ENCODE measurements at places on chromosomes 2 and 18. TPM values are rescaled to one million over a fixed set of nuclear protein-coding genes. Genes with fewer than 3 reads are reported as not detected.

DNA sequence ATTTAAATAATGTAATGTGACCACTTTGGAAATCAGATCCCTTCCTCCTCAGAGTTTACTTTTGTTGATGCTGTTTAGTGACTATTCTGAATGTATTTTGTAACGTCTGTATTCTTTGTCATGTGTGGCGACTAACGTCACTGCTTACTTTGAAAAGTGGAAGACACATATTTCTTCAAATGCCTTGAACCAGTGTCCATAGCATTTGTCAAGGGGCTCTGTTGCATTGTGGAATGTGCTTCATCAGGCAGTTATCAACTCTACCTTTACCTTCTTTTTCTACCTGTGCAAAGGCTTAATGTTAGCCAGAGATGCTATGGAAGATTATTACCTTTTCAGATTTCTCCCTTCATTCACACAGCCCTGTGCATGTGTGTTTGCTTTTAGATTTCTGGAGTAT is 162.4 kb downstream of the ZNF407 start:
- DNase-seq, result no peak

DNA sequence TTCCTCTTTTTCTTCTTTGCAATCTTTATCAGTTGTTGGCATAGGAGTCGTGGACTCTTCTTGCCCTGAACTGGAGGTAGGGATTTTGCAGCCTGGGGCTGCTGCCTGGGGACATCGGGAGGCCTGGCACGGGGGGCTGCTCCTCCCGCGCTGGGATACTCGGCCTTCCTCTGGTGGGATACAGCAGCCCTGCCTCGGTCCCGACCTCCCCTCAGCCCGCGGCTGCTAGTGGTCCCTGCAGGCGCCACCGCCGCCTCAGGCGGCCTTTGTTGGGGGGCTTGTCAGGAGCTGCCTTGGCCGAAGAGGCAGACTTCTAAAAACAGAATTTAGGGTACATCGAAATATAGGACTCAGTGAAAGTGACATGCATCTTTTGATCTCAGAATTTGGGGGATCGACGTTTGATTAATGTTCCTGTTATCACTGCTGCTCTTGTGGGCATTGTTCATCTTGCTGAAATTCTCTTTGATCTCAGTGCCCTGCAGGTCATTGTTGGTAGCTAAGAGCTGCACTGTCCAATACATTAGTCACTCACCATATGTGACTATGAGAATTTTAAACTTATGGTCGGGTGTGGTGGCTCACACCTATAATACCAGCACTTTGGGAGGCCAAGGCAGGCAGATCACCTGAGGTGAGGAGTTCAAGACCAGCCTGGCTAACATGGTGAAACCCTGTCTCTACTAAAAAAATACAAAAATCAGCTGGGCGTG is 16.3 kb downstream of the POLR2D start:
- DNase-seq, result no peak

GRCh38 chr2:120750488-120751210 is 15.0 kb downstream of the GLI2 start:
- no peak for DNase-seq

DNA sequence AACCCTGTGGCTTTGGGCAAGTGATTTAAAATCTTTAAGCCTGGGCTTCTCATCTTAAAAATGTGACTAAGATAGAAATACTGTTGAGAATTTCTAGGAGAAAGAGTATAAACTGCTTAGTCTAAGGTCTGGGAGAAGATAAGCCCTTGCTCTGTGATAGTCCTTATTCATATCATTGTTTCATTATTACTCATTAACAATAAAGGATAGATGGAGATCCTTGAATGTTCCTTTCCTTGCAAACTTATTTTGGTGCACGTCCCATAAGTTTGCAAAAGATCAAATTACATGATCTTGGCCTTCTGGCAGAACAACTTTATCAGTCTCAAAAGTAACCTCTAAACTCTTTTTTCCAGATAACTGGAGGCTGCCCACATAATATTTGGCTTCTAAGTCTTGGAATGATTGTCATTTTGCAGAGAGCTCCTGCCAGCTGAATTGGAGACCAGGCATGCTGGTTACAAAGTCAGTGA is 138.3 kb downstream of the FAM124B start:
- no peak for DNase-seq

DNA sequence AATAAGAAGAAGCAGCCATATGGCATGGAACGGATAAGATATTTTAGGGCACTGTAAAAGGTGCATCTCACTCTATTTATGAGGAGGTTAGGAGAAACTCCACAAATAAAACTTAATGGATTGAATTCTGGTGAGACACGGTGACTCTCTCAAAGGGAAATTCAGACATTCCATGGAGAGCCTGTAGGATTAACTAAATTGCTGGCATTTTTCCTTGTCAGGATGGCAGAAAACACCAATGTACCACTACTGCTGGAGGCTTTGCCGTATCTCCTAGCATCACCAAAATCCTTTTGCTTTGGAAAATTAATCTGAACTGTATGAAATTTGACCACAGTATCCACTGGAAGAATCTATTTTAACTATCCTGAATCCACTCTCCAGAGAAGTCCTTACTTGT is 79.3 kb downstream of the RBM43 start:
- DNase-seq, result no peak

DNA sequence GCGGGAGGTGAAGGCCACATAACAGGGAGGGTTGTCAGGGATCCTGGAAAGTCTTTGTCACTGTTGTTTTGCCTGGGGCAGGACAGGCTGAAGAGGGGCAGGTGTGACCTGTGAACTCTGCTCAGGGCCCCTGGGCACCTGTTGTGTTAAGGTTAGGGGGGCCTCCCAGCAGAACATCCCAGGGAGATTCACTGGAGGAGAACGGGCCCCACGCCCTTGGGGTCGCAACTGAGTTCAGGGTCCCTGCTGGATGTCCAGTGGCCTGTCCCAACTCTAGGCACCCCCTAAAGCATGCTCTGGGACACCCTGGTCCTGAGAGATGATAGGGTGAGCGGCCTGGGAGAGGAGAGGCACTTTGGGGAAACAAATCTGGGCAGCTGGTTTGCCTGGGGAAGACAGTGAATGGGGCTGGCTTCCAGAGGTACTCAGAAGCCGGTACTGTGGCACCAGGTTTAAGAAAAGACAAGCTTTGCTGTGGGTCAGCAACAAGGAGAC is 22.9 kb downstream of the GPR35 start:
- no peak for DNase-seq

DNA sequence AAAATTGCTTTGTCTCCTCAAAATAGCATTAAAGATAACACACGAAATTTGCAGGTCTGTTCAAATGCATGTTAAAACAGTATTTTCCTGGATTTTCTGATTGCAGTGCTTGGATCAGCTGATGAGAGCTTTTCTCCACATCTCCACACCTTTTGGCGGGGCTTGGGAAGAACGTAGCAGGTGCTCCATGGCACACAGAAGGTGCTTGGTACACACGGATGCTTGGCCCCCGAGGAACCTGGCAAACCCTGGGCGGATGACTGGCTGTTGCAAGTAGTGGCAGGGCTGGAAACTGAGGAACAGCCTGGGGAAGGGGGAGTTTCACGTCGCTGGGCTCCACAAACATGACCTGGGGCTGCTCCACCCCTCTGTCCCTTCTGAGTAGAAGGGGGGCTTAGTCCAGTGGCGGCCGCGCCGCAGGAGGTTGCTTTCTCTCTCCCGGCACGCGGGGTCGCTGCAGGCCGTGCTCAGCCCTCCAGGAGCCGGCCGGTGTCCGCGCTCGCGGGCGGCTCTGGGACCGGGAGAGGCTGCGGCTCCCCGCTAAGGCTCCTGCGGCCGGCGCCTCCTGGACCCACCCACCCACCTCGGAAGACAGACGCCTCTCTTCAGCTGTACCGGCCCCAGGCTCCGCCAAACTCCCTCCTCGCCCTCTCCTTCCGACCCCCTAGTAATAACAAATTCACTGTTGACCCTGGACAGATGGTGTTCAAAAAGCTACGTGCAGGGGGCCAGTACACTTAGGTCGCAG is 69.3 kb downstream of the MARCO start:
- peak; percentile 62 for DNase-seq

GRCh38 chr2:170221317-170222288 is 43.7 kb downstream of the MYO3B start:
- DNase-seq, result no peak

- no peak for DNase-seq
Observed at GRCh38 chr2:40317046-40317445, 134.8 kb downstream of the SLC8A1 start.

- no peak for DNase-seq
Observed at GRCh38 chr18:63397349-63397748, 24.9 kb downstream of the VPS4B start.

DNA sequence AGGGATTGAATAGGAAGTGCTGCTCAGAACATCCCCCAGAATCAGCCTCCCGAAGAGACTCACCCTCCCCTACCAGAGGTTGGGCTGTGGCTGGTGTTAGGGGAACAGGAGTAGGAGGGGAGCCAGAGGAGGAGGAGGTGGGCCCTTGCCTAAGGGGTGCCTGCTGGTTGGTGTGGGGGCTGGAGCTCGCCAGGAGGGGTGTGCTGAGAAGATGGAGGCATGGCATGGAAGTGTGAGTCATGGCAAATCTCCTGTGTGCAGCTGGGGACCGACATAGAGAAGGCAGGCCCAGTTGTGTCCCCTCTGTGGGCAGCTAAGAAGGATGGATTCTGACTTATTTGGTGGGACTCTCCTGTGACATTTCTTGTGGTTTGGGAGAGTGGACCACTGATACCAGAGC is 73.7 kb downstream of the DGKD start:
- DNase-seq, result no peak

DNA sequence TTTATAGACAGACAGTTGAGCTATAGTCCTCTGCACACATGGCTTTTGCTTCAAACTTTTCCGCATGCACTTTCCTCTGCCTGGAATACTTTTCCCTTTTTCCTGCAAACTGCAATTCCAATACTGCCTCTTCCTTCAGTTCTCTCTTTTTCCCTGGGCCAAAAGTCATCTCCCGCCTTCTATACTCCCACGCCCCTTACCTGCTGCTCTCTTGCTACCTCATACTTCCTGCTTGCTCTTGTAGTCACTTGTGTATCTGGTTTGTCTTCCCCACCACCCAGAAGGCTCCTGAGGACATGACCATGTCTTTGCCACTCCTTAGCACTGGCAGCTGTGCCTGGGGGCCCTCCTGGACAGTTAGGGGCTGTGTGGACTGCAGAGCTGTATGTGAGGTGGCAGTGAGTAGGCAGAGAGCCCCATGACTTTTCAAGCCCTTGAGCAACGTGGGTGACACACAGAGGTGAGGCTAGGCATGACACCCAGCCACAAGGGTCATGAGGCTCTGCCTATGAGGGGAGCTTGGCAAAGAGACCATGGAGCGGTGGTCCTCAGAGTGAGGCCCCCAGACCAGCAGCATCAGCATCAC is 23.2 kb downstream of the SPEG start:
- no peak for DNase-seq

DNA sequence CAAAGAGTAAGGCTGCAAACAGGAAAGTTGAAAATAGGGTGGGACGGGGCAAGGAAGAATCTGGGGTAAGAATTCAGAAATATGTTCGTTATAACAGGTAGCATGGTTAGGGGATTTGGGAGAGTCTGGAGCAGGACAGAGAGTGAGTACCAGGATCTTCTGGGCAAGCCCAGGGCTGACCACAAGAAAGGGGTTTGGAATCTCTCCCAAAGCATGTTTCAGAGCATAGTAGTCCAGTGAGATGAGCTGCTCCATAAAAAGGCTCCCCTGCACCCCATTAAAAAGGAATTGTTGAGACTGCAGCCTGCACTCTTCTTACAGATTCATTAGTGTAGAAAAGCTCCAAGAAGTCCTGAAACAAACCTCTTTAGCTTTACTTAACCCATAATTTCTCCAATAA is 291.1 kb downstream of the MTX2 start:
- DNase-seq, result no peak

DNA sequence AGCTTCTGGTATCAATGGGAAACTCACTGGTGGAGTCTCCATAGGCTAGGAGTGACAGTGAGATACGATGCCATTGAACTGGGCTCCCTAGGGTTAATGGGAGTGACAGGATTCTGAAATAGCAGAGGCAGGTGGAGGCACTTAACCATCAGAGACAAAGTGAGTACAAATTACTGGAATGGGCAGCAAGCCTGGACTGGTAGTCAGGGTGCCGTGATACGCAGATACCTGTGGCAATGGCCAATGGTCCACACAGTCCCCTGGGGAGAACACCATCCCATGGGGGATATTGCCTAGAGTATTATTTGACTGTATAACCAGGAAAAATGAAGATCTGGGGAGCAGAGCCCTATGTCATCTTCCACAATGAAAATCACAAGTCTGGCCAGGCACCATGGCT is 17.3 kb downstream of the CHCHD5 start:
- DNase-seq, result no peak

GRCh38 chr2:47205576-47206141 is 50.6 kb upstream of the STPG4 start:
- DNase-seq, result peak; percentile 82

DNA sequence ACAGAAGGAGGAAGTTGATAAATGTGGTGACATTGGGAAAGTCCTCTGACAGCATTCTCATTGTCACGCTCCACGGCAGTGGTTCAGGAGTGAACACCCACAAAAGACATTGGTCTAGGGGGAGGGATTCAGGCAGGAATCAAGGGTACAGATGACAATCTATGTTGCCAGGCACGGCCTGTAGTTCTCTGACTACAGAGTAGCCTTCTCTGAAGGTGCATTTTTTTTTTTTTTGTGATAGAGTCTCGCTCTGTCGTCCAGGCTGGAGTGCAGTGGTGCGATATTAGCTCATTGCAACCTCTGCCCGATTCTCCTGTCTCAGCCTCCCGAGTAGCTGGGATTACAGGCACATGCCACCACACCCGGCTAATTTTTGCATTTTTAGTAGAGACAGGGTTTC is 7.4 kb upstream of the MOB1A start:
- peak; percentile 73 for DNase-seq

DNA sequence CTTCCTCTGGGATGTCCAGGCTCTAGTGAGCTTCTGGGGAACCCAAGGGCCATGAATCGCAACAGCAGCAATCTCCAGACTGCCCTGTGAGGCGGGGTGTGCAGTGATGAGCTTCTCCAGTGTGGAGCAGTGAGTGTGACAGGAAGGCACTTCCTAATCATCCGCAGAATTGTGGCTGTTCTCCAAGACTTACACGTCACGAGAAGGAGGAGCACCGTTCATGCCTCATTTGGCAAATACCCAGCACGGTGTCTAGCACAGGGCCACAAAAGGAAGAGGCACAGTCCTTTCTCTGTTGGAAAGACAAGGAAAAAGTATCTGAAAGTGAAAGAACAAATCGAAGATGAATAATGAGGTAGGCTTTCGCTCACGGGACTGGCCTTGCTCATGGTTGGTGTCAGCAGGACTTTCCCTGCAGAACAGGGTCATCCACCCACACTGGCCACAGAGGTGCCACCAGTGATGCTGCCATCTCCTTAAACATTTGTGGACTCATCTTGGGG is 125.1 kb upstream of the HAAO start:
- peak; percentile 63 for DNase-seq

- peak; percentile 77 for DNase-seq
Observed at GRCh38 chr18:7824970-7825369, 257.9 kb downstream of the PTPRM start.

- DNase-seq, result peak; percentile 54
Observed at GRCh38 chr2:133415210-133415876, 152.9 kb downstream of the NCKAP5 start.

Gene WDR35
- 4.1 TPM for total RNA-seq

Gene WIPF1
- 19.4 TPM for total RNA-seq

Gene NT5C1B
- not detected for total RNA-seq

Gene MBP
- 34.9 TPM for total RNA-seq

Gene ALPG
- total RNA-seq, result not detected

All from Right ventricle myocardium inferior (tissue), 1 donor.